ENCODE measurements at places on chromosomes 6 and 20.

GRCh38 chr6:8556370-8557013 lies 121.1 kb upstream of the SLC35B3 start:
- no peak for DNase-seq

DNA sequence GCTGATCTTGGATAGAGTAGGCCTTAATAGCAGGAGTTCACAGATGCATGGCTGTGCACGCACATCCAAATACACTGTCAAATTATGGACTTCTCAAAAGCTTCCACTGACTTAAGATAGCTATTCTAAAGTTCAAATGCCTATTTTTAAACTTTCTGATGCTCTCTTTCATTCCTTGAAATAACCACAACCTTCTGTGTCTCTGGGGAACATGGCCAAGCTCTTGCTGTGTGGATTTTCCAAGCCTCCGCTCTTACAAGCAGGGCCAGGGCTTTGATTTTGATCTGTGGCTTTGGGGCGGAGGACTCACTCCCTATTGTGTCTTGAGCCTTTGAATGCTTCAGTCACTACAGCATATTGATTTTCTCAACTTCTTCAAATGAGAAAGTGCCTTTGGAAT lies 35.7 kb upstream of the SNRPB2 start:
- no peak for DNase-seq

GRCh38 chr6:108903796-108904195 lies 55.6 kb downstream of the ARMC2 start:
- DNase-seq = no peak

DNA sequence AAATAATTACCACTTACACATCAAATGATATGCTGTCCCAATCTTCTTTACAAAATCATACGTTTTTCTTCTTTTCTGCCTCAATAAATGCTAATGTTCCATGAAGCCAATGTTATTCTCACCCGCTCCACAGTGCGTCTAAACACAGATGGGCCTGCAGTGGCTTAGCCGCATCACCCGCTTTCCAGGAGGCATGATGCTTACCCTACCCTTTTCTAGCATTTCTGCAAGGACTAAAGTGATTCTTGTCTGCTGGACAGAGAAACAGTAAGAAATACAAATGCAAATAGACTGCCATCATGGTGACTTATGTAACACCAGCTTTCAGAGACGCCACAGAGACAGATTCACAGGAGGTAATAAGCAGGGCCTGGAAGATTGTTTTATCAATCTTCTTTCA lies 104.4 kb downstream of the RNASET2 start:
- DNase-seq = no peak

- DNase-seq = no peak
Observed at GRCh38 chr6:11207199-11207968, 25.1 kb downstream of the NEDD9 start.

DNA sequence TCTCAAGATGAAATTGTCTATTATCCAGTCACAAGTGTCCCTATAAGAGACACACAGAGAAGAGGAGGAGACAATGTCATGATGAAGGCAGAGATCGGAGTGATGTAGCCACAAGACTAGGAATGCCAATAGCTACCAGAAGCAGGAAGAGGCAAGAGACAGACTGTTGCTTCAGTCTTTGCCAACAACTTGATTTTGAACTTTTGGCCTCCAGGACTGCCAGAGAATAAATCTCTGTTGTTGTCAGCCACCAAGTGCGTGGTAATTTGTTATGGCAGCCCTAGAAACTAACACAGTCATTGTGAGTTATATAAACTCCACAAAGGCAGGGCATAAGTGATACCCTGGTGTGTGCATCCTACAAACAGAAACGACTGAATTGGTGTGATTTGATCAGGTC lies 517.0 kb downstream of the BTBD3 start:
- no peak for DNase-seq

GRCh38 chr20:44436393-44436792 lies 39.3 kb upstream of the TTPAL start:
- no peak for DNase-seq

GRCh38 chr6:139248911-139249310 lies 42.9 kb downstream of the TXLNB start:
- no peak for DNase-seq

- DNase-seq = no peak
Observed at GRCh38 chr6:20351534-20351933, 50.1 kb upstream of the E2F3 start.

GRCh38 chr20:1832634-1833033 lies 62.6 kb upstream of the SIRPA start:
- DNase-seq = peak; percentile 65

GRCh38 chr20:54355631-54356280 lies 119.6 kb upstream of the DOK5 start:
- DNase-seq = no peak

- DNase-seq = no peak
Observed at GRCh38 chr6:109606359-109606758, 84.6 kb downstream of the AK9 start.

All from dorsolateral prefrontal cortex (tissue), 122 donors.